Head of caudate nucleus (tissue), 42 donors: ENCODE measurements at places on chromosomes 1 and 21.
A peak's percentile ranks its signal among the peaks of the same experiment; 100 is the strongest.

- no peak for DNase-seq
Observed at GRCh38 chr1:201751872-201752271, 77.1 kb upstream of the IPO9 start.

- no peak for DNase-seq
Observed at GRCh38 chr1:153248176-153248879, 11.2 kb upstream of the LORICRIN start.

GRCh38 chr21:38286739-38287471 lies 30.1 kb downstream of the KCNJ15 start:
- DNase-seq = no peak

GRCh38 chr1:230917284-230918135 lies 49.2 kb upstream of the C1orf198 start:
- peak; percentile 71 for DNase-seq

GRCh38 chr1:91765293-91765692 lies 120.7 kb downstream of the TGFBR3 start:
- DNase-seq = no peak

DNA sequence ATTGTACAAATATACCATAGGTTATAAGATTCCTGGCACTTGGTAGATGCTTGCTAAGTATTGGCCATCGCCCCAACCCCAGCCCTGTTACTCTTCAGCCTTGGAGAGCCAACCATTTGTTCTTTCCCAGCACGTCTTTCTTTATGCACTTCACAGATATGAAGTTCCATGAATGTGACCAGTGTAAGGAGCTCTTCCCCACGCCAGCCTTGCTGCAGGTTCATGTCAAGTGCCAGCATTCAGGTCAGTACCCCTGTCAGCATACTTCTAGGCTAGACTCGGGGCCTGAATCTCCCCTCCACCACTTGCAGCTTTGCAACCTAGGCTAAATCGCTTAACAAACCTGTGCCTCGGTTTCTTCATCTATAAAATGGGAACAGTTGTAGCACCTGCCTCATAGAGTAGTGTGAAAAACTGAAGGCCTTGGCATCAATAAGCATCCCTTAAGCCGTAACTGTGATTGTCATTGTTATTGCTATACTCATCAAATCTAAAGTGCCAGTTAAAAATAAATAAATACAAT lies 41.0 kb upstream of the EPHA8 start:
- no peak for DNase-seq

GRCh38 chr1:8404460-8405370 lies 86.8 kb downstream of the SLC45A1 start:
- no peak for DNase-seq

DNA sequence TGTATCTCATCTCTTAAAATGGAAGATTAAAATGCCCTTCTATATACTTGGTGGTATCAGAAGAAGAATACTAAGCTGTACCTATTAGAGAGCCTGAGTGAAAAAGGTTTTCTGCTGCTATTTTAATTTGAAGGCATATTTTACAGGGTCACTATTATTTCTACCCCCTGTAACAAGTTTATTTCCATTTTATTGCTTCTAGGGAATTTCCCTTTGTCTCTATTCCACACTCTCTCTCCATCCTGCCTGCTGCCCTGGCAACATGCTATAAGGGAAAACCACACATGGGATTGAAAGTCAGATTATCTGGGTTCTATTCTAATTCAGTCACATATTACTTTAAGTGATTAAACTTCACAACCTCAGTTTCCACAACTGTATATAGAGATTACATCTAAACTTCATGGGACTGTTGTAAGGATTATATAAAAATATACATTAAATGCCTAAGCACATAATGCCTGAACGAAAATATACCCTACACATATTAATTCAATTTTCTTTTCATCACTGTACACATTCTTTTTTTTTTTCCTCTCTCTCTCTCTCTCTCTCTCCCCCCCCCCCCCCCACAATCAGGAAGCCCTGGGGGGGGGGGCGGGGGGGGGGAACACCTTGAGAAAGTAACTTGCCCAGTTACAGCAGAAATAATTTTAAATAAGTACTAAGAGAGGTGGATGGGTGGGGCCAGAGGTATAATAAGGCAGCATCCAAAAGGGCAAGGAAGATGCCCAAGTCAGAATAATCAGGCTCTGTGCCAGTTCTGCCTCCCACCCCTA lies 51.5 kb downstream of the LUZP1 start:
- DNase-seq = no peak

DNA sequence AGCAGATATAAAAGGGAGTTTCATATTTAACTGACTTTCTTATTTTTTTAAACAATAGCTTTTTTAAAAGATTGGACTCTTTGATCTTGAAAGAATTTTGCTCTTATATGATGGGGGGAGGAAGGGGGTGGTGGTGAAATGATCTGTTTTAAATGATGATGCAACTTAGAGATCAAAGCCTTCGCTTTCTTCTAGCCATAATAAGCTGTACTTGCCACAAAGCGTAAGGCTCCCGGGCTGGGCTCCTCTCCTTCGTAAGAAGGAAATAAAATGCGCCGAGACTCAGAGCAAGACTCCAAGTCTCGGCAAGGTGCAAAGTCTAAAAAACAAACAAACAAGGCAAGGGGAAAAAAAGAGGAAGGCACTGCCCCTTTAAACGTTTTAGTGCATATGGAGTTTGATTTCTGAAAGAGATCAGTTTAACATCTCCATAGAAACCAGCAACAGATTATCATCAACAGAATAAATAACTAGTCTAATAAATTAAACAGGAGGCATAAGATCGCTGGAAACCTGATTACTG lies 3.3 kb downstream of the CASZ1 start:
- no peak for DNase-seq

- no peak for DNase-seq
Observed at GRCh38 chr1:224317383-224318045, 12.5 kb downstream of the NVL start.

GRCh38 chr1:238892612-238893011 lies 493.8 kb upstream of the CHRM3 start:
- DNase-seq = no peak

- DNase-seq = no peak
Observed at GRCh38 chr1:151944857-151945575, 35.7 kb upstream of the THEM4 start.

DNA sequence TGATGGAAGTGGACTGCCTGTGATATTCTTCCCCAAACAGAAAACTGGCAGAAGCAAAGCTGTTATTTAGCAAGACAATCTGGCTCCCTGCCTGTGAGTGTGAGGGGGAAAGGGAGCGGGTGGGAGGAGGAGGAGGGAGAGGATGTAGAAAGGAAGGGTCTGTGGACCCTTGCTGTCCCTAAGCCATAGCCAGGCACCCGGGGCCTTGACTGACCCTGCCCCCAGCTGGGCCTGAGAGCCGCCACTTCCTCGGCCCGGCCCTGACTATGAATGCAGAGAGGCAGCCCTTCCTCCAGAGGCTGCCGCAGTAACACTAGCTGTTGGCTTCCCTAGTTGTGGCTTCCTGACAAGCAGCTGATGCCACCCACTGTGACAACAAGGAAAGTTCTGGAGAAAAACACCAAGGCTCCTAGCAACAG lies 13.9 kb downstream of the PLA2G2F start:
- peak; percentile 47 for DNase-seq

- no peak for DNase-seq
Observed at GRCh38 chr1:157523774-157524493, 28.4 kb downstream of the FCRL5 start.

DNA sequence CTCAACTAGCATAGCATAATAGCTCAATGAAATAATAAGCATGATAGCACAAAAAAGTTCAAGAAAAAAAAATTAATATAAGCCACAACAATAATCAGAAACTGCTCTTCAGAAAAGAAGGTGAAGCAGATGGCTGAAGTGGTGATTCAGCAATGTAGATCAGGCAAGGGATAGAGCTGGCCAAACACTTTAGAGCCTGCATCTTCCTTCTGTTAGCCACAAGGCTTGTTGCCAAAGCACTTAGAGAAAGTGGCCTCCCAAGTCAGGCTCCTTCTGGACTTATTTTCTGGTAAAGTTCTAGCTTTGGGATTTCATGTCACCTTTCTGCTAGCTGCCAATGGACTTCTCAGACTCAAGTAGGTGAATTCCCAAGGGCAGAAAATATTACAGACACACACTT lies 60.3 kb upstream of the C1orf87 start:
- DNase-seq = no peak

DNA sequence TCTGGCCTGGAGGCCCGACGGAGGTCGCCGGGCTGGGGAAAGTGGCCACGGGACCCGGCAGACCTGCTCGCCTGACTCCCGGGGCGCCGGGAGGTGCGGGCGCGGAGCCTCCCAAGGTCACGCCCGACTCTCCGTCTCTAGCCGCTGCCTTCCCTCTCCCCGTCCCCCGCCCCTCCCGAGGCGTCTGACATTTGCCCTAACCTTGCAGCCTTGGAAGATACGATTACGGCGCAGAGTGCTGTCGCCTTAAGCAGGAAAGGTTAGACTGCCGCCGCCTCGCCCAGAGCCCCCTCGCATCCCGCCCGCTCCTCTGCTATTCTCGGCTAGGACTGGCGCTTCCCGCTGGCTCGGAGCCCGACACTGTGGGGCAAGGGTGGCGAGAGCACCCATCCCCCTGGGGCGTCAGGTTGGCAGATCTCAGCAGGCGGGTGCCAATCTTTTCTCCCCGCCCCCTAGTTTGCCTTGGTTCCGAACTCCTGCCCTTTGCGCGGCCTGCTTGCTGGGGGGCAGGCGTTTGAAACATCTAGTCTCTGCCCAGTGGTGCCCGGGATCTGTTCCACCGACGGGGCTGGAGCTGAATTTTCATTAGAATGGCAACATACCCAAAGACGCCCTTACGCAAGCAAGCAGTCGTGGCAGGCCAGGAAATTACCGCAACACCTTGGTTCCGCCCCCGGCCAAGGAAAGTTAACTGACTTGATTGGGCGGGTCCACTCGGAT lies 835 bp downstream of the PGM1 start:
- peak; percentile 59 for DNase-seq

GRCh38 chr1:19644395-19644680 lies 227 bp downstream of the NBL1 start:
- DNase-seq = no peak

GRCh38 chr1:173954179-173954578 lies 37.1 kb upstream of the SERPINC1 start:
- DNase-seq = no peak

GRCh38 chr1:220330265-220330664 lies 58.0 kb upstream of the RAB3GAP2 start:
- no peak for DNase-seq

- DNase-seq = no peak
Observed at GRCh38 chr1:1331068-1331965, at the start of gene TAS1R3. TAS1R3 (plus strand) TSS chr1:1331280; CDS start chr1:1331346, 66 bp downstream.

GRCh38 chr1:241022366-241022765 lies 334.6 kb downstream of the RGS7 start:
- DNase-seq = no peak

DNA sequence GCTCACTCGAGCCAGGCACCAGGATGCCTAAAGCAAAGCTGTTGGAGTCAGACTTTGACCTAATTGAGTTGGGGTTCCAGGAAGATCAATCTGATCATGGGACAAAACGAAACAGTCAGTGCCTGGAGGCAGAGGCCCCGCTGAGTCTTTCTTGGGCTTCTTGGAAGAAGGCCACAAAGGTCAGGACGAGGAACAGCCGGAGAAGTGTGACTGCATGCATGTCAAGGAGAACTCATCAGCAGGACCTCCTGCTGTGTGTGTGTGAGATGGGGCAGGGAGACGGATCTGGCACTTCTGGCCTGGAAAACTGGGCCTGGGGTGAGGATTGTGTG lies 190.8 kb downstream of the CAMTA1 start:
- DNase-seq = no peak

GRCh38 chr1:246306415-246307037 lies 200.6 kb downstream of the SMYD3 start:
- no peak for DNase-seq

DNA sequence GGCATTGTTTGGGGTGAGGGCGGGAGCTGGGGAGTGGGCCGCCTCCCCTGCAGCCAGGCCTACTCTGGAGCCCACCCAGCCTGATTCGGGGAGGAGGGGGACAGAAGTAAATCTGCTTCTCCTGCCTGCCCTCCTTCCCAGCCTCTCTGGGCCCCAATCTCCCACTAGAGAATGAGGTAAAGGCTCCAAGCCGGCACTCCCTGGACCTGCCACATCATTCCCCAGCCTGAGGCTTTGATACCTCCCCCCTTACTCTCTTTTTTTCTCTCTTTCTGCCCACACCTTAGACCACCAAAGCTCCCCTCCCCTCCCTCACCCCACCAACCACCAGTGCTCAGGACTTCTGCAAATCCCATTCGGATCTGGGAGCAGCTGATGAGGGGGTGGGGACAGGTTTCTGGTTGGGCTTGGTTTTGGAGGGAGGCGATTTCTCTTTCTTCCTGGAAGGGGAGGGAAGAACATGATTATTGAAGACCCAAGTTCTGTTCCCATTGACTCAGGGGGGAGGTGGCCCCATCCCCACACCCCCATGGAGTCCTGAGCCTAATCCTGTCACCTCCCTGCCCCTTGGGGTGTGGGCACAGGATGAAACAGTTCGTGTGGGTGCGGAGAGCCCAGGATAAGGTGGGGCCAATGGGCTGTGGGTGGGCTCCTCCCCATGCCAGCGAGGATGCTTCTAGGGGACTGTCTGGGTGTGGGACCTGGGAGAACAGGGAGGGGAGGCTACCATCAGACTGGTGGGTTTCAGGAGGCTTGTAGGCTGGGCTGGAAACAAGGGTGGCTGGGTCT lies 1.3 kb downstream of the MAP7D1 start:
- DNase-seq = peak; percentile 51

DNA sequence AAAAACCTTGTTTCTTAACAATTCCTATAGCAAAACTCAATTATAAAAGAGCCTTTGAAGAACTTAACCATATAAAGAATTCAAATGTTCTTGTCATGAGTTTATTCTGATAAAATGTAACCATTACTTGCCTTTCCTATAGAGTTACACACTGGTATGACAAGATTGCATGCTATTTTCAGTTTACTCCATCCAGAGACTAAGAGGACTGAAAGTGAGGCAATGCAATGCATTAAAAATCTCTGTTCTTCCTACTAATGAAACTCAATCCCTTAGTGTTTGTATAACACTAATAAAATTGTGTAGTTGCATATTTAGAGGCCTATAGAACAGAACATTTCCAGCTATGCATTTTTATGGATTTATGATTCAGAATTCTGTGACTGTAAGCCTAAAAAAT lies 88.1 kb downstream of the COP1 start:
- no peak for DNase-seq

DNA sequence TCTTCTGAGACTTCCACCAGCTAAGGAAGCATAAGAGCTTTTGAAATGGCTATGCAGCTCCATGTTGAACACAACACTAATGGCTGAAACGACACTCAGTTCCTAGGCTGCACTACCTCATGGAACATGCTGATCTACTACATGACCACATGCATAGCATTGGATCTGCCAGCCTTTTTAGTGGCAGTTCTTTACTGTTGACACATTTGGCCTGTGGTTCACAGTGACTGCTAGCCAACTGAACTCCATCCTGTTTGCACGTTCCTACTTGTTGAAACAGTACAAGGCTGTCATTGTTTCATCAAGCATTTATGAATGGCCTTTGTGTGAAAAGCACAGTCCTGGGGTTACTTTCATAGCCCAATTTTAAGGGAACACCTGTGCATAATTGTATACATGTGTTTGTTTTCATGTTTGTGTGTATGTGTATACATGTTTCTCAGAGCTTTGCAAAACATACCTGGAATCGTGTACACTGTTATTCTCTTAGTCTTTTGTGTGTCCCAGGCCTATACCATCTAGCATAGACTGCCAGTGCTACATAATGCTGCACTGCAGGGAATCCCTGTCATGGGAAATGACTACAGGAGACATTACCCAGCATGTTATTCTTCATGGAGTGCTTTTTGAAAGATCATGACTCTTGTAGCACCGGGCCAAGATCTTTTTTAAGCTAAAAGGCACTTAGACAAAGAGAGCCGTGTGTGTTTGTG lies 179.6 kb upstream of the ESRRG start:
- no peak for DNase-seq

- no peak for DNase-seq
Observed at GRCh38 chr1:30411206-30411605, 312.2 kb downstream of the MATN1 start.

- DNase-seq = no peak
Observed at GRCh38 chr1:228000836-228001563, 5.8 kb upstream of the WNT3A start.
